ENCODE measurements at places on chromosomes 7 and 10. TPM values are rescaled to one million over a fixed set of nuclear protein-coding genes. Genes with fewer than 3 reads are reported as not detected.

- peaks cover 10% of the 10 kb centered on the region for H3K4me1 ChIP-seq
- H3K4me3 ChIP-seq: no peak overlapping the region
- H3K27ac ChIP-seq: peak overlapping the region; percentile 53
- peaks cover 2% of the 10 kb centered on the region for H3K27me3 ChIP-seq
- no peaks in the 10 kb centered on the region for H3K36me3 ChIP-seq
Observed at GRCh38 chr7:143042790-143043271, 9.3 kb upstream of the OR6V1 start.

- H3K36me3 ChIP-seq: no peaks in the 10 kb centered on the region
- no peak for DNase-seq
- H3K4me1 ChIP-seq: peaks cover 59% of the 10 kb centered on the region
- H3K4me3 ChIP-seq: peak overlapping the region; percentile 45
Observed at GRCh38 chr7:22589641-22590201, 89.7 kb upstream of the STEAP1B start.

GRCh38 chr7:117124591-117125220 lies 171.4 kb downstream of the ST7 start:
- H3K4me1 ChIP-seq: peaks cover 84% of the 10 kb centered on the region
- peaks cover 8% of the 10 kb centered on the region for H3K36me3 ChIP-seq
- peak overlapping the region; percentile 29 for H3K4me3 ChIP-seq
- H3K27me3 ChIP-seq: no peaks in the 10 kb centered on the region
- no peak for DNase-seq
- peak overlapping the region; percentile 88 for H3K27ac ChIP-seq

DNA sequence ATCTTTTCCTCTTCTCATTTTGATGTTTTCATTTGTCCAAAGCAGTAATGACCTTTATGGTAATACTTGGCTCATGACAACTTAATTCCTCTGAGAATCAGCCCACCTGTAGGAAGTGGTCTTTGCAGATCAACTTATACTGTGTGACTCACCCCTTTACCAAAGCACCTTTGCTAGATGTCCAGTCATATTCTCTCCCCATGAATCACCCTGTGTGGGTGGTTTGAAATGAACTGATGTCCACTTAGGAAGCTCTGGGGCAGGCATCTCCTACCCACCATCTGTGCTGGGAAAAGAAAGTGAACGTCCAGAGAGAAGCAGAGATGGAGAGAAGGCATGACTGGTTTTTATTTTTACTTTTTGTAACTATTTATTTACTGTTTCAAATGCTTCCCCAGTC lies 410.3 kb downstream of the KIF20B start:
- no peak overlapping the region for H3K27ac ChIP-seq
- no peaks in the 10 kb centered on the region for H3K36me3 ChIP-seq
- no peak for DNase-seq
- peaks cover 9% of the 10 kb centered on the region for H3K27me3 ChIP-seq
- H3K4me3 ChIP-seq: no peak overlapping the region
- H3K4me1 ChIP-seq: no peaks in the 10 kb centered on the region

DNA sequence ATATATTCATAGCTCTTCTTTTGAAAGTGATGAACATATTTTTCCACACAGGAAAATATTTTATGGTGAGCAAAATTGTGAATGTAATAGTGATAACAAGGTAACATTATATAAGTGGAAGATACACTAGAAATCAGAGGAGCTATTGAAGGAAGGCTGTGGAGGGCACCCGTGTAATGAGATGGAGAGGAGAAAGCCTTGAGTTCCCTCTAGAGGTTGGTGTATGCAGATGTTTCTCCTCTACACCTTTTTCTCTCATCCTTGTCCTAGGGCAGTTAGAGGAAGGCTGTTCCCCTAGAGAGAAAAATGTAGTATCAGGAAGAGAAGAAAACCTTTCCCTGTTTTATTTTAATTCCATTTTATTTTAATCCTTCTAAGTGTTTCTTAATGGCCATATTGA lies 54.6 kb upstream of the NRG3 start:
- H3K4me1 ChIP-seq: no peaks in the 10 kb centered on the region
- no peaks in the 10 kb centered on the region for H3K36me3 ChIP-seq
- no peak for DNase-seq
- H3K4me3 ChIP-seq: no peak overlapping the region
- no peaks in the 10 kb centered on the region for H3K27me3 ChIP-seq
- H3K27ac ChIP-seq: no peak overlapping the region

DNA sequence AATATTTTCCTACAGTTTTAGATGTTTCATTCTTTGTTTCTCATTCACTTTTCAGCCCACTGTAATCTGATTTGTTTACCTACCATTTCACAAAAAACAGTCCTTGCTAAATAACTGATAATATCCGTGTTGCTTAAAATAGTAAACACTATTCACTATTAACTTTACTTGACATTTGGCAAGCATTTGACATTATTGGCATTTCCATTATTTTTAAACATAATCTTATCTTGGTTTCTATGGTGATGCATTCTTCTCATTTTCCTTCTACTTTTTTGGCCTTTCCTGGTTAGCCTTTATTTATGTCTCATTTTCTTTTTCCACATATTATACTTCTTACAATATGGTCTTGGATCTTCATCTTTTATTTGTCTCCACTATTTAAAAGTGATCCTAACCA lies 715.3 kb downstream of the DNAJB9 start:
- H3K27ac ChIP-seq: no peak overlapping the region
- no peaks in the 10 kb centered on the region for H3K27me3 ChIP-seq
- H3K4me1 ChIP-seq: peaks cover 3% of the 10 kb centered on the region
- H3K4me3 ChIP-seq: no peak overlapping the region

Gene FFAR4
- not detected for total RNA-seq

Data from chondrocyte (in vitro differentiated cells).